ENCODE measurements at places on chromosomes 2 and 18.

GRCh38 chr18:6010921-6011320 lies 115.6 kb upstream of the TMEM200C start:
- no peak for DNase-seq

- no peak for DNase-seq
These were observed 32.1 kb downstream of the ZFP36L2 start for GRCh38 chr2:43194121-43194869.

- DNase-seq: no peak
These were observed 90.6 kb upstream of the MBOAT2 start for GRCh38 chr2:9094117-9094516.

DNA sequence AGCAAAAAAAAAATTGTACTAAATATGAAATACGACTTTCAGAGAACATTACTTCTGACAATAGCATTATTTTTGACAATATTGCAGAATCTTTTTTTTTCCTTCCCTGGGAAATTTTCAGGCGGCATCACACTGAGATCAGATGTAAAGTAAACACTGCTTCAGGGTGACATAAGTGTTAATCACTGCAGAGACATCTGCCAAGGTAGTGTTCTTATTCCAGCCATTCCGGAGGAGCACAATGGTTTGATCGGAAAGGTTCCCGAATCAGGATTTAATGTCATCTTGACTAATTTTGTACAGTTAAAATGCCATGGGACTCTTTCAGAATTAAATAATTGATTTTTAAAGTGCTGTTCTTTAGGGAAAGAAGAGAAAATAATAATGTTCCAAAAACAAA lies 56.7 kb upstream of the ZNF236 start:
- DNase-seq: no peak
